LHCN-M2 (cell line): ENCODE measurements at places on chromosomes 7 and 10. TPM values are rescaled to one million over a fixed set of nuclear protein-coding genes. Genes with fewer than 3 reads are reported as not detected.

The NPS gene
- total RNA-seq = not detected in 2 replicates

The C10orf67 gene
- total RNA-seq = 0.11 and 0.19 TPM in 2 replicates

The MTG1 gene
- total RNA-seq = 25.3 and 28.5 TPM in 2 replicates

The MSMB gene
- total RNA-seq = not detected in 2 replicates

GRCh38 chr7:111005445-111005844 lies 85.5 kb upstream of the LRRN3 start:
- DNase-seq = no peak

The EVX1 gene
- not detected in 2 replicates for total RNA-seq

The CYP2E1 gene
- total RNA-seq = 0.52 and 1.1 TPM in 2 replicates

DNA sequence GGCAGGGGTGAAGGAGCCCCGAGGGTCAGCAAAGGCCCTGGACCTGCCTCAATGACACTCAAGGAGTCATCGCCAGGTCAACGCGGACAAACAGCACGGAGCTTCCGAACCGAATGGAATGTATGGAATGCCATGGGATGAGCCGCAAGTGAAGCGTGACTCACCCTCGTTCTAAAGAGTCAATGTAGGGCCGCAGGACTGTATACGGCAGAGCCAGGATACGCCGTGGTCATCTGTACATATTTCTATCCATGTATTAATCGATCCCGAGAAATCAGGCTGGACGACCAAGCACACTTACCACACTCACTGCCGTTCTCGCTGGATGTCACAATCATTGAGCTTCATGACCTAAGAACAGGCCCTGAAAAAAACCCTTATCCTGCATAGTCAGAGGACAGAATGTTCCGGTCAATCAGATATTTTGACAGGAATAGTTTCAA lies 4.3 kb downstream of the SNX8 start:
- DNase-seq = peak; percentile 45

DNA sequence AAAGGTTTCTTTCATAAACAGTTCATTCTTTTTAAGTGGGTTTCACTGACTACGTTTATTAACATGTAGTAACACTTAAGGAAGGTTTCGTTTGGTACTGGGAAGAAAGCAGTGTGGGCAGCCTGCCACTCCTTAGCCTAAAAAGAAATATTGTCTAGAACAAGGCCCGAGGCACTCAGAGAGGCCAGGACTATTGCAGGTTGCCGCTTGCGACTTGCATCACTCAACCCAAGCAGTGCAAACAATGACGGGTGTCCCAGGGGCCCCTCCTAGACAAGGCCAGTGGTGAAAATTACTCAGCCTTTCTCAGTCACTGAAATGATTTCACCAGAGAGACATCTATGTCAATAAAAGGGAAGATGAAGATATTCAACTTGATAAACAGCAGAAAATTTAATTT lies 243.9 kb downstream of the SNX13 start:
- peak; percentile 92 for DNase-seq

The SNCG gene
- 4.4 and 5.0 TPM in 2 replicates for total RNA-seq

The PNLIPRP2 gene
- total RNA-seq = not detected in 2 replicates

- no peak for DNase-seq
Measured at GRCh38 chr7:68679459-68680234, 918.6 kb upstream of the AUTS2 start.

- peak; percentile 96 for DNase-seq
Measured at GRCh38 chr7:32507414-32507813, 12.1 kb downstream of the AVL9 start.

DNA sequence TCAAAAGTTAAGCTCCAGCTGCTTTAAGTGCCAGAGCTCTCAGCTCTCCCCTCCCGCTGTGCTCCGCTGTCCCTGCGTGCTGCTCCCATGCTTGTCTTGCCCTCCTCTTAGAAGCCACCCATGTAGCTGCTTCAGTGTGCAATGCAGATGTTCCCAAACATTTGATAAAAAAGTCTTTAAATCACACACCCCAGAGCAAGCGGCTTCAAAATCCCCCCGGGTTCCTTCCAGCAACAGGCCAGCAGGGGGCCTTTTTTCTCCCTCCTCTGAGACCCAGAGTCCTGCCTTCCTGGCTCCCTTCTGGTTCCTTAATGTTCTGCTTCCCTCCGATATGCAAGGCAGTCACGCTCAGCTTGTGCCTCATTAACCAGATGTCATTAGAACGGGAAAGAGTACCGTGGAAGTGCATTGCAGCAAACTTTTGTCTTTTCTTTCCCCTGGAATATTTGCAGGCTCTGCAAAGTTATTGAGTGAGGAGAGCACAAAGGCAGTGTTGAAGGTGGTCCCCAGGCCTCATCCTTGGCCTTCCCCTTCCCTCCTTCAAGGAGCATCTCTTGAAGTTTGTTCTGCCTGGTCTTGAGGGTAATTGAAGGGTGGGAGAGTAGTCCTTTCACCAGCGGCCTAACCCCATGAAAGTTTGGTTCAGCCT lies 25.5 kb downstream of the LDB3 start:
- DNase-seq = peak; percentile 28

The NRF1 gene
- total RNA-seq = 9.2 and 12.7 TPM in 2 replicates

- no peak for DNase-seq
Measured at GRCh38 chr10:70197235-70197945, 27.1 kb upstream of the SAR1A start.
